ENCODE measurements at places on chromosomes 7 and 10.

- DNase-seq, result no peak
Measured at GRCh38 chr7:157008206-157009169, 2.0 kb downstream of the MNX1 start.

- no peak for DNase-seq
Measured at GRCh38 chr7:30683816-30684215, 1.6 kb upstream of the CRHR2 start.

GRCh38 chr7:124387056-124387455 is 354.2 kb upstream of the TMEM229A start:
- DNase-seq, result no peak

- no peak for DNase-seq
Measured at GRCh38 chr10:63504145-63504881, 16.9 kb upstream of the REEP3 start.

- no peak for DNase-seq
Measured at GRCh38 chr7:91330191-91330808, 66.1 kb downstream of the FZD1 start.

GRCh38 chr10:102394801-102395399 is 605 bp upstream of the NFKB2 start:
- no peak for DNase-seq

DNA sequence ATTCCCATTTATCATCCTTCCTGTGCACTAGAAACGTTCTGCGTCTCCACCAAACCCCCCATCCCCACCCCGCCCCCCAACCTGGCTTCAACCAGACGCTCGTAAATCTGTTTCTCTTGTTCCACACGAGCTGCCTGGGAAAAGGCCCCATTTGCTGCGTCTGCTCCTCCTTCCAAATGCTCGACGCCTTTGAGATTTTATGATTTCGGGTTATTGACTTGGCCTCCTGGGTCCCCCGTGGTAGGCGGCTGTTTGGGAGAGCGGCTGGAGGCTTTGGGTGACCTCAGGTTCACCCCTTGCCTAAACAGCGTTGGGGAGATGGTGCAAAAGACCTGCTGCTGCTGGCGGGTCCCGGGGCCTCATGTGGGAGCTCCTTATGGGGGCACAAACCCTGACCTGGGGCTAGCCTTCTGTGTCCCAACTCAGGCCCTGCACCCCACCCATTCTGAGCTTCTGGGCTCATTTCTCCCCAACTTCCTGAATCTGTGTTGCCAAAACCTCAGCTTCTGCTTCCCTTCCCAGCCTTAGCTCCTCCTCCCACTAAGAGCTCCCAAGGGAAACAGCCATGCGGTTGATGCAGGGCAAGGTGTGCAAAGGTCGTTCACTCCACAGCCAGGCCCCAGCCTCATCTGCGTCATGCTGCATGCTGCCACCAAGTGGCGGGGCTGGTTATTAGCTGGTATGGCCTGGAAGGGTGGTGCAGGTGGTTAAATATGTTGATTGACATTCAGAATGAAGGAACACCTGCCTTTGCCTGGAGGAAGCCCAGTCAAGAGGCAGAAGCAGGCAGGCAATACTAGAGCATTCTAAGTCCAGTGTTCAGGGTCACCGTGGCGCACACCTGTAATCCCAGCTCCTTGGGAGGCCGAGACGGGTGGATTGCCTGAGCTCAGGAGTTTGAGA is 49.1 kb upstream of the ELN start:
- DNase-seq, result peak; percentile 67

GRCh38 chr7:156218544-156219306 is 406.5 kb upstream of the SHH start:
- no peak for DNase-seq

DNA sequence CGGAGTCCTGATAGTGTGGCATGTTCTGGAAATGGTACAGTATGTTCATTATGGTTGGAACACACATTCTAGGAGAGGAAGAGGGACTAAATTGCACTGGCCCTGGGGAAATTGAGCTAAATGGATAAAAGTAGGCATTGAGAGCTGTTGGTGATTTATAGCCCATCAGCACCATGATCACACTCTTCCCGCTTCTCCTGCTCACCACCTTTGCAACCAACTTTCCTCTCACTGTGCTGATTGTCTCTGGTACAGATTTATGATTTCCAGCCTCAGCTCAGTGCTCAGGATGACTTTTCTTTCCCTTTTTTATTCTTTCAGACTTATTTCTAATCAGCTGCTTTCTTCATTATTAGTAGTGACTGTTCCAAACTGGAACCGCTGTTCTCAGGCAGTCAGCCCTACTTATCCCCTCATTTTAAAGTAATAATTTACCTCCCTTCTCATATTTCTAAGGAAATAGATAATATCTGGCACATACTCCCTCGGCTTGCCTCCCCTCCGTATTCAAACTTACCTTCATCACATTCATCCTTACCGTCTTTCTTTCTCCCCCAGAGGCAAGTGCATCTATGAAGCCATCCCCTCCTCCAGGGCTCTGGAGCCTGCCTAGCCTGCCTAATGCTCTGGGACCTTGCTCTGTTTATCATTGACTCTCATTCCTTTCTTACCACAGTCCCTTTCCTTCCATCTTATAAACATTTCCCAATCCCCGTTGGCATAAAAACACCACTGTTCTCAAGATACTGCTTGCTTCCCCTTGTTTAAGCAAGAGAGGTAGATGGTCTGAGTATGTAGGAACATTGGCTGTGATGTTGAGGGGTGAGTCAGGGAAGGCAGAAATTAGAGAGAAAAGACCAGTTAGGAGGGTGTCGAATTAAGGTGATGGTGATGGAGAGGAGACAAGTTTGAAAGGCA is 51.6 kb upstream of the RPA3 start:
- no peak for DNase-seq

- DNase-seq, result peak; percentile 87
Measured at GRCh38 chr7:64999165-65000004, 7.1 kb downstream of the ERV3-1 start.

- DNase-seq, result no peak
Measured at GRCh38 chr10:16933783-16934182, 116.6 kb upstream of the RSU1 start.

DNA sequence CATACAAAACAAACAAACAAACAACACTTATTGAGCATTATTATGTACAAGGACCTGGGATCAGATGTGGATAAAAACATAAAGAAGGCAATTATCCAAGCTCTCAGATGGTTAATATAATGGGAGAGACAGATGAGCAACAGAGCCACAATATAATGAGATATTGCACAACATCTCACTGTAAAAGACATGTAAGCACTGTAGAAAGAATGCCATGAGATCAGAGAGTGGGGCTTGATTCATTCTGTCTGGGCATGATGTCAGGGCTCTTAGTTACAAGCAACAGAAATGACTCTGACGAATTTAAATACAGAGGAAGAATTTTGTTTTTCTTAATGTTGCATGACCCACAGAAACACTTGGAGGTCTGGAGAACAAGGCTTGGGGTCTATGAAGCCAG is 164.7 kb upstream of the PLXDC2 start:
- DNase-seq, result no peak

- no peak for DNase-seq
Measured at GRCh38 chr7:155284496-155285274, 13.0 kb upstream of the INSIG1 start.

GRCh38 chr7:117458977-117459583 is 20.7 kb upstream of the CFTR start:
- peak; percentile 28 for DNase-seq

DNA sequence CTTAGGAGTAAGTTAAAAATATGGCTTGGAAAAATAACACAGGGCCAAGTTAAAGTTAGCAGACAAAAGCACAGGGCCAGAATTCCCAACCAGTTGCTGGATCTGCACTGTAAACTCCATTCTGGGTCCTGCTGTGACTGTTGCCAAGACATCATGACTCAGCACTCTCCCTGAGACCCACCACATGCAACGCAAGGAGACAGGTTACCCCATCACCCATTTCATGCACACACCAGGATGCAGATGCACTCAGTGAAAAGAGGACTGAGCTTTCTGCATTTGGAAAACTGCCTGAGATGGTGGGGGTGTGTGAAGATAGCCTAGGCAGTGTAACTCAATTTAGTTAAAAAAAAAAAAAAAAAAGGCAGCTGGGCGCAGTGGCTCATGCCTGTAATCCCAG is 97.6 kb upstream of the ZNF438 start:
- DNase-seq, result no peak

DNA sequence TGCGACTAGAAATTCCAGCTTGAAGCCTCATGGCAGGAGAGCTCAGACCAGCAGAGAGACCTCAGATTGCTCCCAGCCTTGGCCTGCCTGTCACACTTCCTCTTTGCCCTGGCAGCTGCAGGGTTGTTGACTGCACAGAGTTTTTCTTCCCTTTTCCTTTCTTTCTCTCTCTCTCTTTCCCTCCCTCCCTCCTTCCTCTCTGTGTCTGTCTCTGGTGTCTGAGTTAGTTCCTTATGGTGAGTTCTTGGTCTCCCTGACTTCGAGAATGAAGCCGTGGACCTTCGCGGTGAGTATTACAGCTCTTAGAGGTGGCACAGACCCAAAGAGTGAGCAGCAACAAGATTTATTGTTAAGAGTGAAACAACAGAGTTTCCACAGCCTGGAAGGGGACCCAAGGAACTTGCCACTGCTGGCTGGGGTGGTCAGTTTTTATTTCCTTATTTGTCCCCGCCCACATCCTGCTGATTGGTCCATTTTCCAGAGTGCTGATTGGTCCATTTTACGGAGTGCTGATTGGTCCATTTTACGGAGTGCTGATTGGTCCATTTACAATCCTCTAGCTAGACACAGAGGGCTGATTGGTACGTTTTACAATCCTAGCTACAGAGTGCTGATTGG is 266.3 kb downstream of the RPS24 start:
- peak; percentile 49 for DNase-seq

- DNase-seq, result no peak
Measured at GRCh38 chr7:4416396-4417056, 265.6 kb upstream of the FOXK1 start.

DNA sequence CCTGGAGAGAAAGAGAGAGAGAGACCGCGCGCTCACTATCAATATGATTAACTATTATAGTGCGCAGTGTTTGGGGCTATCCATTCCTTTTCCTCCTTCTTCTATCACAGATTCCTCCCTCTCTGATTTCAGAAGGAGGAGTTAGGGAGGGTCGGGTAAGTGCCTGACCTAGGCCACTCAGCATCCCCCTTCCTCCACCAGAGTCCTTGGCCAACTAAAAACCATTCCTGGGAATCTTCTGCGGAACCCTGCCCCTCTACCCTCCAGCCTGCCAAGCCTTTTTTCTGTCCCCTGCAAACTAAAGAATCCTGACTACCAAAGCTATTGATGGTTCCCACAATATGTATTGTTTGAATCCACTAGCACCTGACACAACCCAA is 256.2 kb upstream of the NFE2L3 start:
- DNase-seq, result no peak

All from OCI-LY7 (cell line).